ENCODE measurements at places on chromosomes 13 and 19. TPM values are rescaled to one million over a fixed set of nuclear protein-coding genes. Genes with fewer than 3 reads are reported as not detected.

Gene PSENEN
- total RNA-seq = 82.2 TPM

Gene CD79A
- 13.7 TPM for total RNA-seq

Gene AKAP8L
- 75.1 TPM for total RNA-seq

Gene CEACAM3
- 4.8 TPM for total RNA-seq

Gene CLEC4G
- total RNA-seq = 1.3 TPM

Gene F10
- 1.6 TPM for total RNA-seq

Gene SMIM44
- total RNA-seq = 6.0 TPM

Gene SBK2
- total RNA-seq = not detected

GRCh38 chr13:90701264-90701663 lies 646.2 kb upstream of the MIR17HG start:
- no peak for DNase-seq

GRCh38 chr19:13176345-13176744 lies 26.1 kb downstream of the IER2 start:
- no peak for DNase-seq

GRCh38 chr19:13766095-13766481 lies 1.8 kb downstream of the MRI1 start:
- no peak for DNase-seq

- DNase-seq = no peak
Measured at GRCh38 chr19:33825556-33825955, 28.9 kb downstream of the KCTD15 start.

- peak; percentile 36 for DNase-seq
Measured at GRCh38 chr13:99796175-99796819, 175.3 kb downstream of the ZIC5 start.

DNA sequence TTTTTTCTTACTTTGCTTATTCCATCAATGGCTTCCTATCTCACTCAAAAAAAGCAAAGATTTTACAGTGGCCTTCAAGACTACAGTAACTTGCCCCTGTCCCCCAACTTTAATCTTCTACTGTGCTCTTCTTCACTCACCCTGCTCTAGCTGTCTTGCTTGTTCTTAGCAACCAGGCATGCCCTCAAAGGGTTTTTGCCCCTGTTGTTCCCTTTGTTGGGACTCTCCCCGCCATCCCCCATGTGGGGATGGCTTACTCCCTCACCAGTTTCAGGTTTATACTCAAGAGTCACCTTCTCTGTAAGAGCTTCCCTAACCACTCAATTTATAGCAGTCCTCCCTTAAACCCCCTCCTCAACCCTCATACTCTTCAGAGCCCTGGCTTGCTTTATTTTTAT lies 5.4 kb downstream of the MTMR6 start:
- DNase-seq = no peak

DNA sequence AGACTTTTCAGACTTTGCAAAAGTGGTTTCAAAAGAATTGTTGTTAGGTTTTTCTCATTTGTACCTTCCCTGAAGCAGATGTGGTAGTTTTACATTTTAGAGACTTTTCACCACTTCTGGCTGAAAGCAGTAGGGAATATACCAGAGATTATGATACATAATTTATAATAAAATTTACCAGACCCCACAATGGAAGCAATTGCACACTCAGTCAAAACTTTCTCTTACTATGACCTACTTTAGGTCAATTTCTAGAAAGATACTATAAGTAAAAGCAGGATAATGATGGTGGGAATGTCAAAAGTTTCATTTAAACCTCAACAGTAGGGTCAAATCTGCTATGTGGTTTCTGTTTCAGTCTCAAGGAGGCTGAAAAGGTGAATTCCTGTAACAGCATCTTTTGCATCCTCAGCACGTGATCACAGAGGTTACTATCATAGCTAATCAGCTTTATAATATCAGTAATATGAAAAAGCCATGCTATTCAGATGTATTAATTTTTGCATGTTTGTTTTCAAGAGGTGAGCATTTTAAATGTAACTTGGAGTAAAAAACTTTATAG lies 26.9 kb downstream of the PCCA start:
- no peak for DNase-seq

GRCh38 chr13:69553976-69554375 lies 553.6 kb upstream of the ATXN8OS start:
- DNase-seq = no peak

DNA sequence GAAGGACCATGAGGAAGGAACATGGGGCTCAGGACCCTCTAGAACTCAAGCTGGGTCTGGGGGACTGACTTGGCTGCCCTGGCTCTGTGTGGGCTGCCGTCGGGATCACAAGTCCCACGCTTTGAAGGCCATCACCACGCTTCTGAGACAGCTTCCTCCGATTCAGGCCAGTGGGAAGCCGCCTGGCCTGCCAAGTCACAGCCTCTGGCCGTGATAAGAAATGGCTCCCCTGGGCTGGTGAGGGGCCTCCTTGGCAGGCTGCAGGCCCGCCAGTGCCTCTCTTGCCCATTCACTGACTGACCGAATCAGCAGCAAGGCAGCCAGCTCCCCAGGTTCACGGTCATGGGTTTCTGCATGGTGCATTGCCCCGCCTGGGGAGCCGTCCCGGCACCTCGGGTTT lies 48.8 kb downstream of the COMP start:
- no peak for DNase-seq

GRCh38 chr19:13069415-13070359 lies 33.0 kb downstream of the LYL1 start:
- DNase-seq = no peak

All from left colon (tissue), 2 donors.